Stimulated activated CD4-positive, alpha-beta T cell treated with anti-CD3 and anti-CD28 coated beads, Interleukin-15, amount 100 ng/mL, for 1 hour (primary cell): ENCODE measurements at places on chromosomes 1 and 21.

DNA sequence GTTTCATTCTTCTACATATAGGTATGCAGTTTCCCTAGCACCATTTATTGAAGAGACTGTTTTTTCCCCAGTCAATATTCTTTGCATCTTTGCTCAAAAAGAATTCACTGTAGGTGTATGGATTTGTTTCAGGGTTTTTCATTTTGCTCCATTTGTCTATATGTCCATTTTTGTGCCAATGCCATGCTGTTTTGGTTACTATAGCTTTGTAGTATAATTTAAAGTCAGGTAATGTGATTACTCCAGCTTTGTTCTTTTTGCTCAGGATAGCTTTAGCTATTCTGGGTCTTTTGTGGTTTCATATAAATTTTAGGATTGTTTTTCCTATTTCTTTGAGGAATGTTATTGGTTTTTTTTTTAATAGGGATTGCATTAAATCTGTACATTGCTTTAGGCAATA lies 15.9 kb upstream of the SMAP2 start:
- no peak for DNase-seq

DNA sequence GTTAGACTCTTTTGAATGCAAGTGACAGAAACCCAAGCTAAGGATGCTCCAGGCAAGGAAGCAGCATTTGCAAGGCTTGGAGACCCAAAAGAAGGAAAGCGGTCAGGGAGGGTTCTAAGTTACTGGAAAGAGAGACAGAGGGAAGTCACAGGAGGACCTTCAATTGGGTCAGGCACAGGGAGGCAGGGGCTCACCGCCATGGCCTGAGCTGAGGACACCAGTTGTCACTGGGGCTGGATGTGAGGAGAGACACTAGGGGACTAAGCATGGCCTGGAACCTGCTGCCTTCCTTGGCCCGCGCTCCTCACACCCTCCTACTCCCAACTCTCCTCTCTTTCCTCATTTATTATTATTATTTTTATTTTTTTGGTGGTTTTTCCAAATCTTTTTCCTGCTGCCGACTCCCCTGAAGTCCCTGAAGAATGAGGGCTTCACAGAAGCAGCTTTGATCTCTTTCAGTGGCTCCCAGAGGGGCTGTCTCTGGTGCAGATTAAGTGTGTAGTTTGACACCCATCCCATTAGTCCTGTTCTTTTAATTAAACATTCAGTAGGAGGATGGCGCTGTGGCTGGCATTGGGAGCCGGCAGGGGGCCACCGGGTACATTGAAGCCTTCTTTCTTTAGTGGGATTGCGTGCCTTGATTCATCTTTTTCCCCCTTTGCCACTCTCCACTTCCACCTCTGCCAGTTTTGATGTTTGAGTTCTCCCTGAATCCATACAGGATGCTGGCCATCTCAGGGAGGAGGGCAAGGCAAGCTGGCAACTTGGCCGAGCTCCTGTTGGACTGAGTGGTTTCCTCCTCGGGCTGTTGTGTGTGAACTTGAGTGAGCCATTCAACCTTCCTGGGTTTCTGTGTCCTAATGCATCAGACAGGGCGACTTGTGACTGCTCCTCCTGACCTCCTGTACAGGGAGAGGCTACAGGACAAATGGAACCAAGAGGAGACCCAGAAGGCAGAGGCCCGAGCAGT lies 59.3 kb downstream of the MDM4 start:
- DNase-seq = no peak

- DNase-seq = no peak
These were observed 2.6 kb upstream of the TMEM240 start for GRCh38 chr1:1542766-1543705.

DNA sequence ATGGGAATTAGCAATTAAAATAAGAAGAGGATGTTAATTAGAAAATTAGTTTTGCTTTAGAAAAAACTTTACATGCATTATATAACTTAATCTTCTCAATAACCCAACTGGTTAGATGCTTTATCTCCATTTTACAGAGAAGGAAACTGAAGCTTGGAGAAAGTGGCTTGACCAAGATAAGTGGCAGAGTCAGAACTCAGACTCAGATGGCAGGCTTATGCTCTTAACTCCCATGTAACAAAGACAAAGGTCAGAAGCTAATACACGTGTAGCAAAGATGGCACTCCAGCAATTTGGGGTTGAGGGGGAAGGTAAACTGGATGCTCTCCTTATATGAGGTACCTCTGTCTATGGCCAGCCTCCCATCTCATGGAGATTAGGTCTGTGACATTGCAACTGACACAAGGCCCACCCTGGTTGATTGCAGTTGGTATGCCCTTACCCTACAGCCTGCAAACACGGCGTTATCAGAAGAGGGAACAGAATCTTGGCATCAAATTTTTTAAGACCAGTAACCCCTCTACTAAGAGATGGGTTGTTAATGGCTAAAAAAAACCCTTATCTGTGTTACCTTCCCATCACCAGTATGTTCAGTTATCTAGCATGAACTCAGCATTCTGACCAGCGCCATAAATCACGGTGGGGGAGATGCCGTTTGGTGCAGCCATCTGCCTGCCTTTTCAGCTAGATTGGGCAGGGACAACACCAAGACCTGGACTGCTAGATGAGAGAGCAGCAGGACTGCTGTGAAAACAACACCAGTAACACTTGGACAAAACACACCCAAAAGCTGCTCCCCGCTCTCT lies 97.0 kb downstream of the UBR4 start:
- no peak for DNase-seq

- no peak for DNase-seq
These were observed 62.4 kb upstream of the DIRAS3 start for GRCh38 chr1:68112835-68113243.

- DNase-seq = no peak
These were observed 100.0 kb downstream of the SLC25A24 start for GRCh38 chr1:108100148-108100547.

DNA sequence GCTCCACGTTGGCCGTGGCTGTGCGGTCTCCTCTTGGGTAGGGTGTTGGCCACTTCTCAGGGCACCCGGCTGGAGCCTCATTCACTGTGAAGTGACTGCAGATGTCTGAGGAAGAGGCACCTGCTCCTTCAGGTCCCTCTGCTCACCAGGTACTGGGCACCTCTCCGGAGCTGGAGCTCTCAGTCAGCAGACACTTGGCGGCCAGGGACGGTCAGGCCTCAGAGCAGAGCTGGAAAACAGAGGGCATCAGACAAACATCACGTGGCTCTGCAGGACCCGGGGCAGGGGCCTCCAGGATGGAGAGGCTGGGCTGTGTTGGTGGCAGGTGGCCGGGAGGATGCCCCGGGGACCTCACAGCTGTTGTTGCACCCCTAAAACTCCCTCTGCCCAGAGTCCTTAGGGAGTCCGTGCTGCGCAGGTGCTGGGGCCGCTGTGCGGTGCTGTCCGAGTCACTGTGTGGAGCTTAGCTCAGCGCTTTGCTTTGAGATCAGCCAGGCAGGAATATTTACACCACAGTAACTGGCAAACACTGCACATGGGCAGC lies 59.7 kb downstream of the SLX9 start:
- no peak for DNase-seq

DNA sequence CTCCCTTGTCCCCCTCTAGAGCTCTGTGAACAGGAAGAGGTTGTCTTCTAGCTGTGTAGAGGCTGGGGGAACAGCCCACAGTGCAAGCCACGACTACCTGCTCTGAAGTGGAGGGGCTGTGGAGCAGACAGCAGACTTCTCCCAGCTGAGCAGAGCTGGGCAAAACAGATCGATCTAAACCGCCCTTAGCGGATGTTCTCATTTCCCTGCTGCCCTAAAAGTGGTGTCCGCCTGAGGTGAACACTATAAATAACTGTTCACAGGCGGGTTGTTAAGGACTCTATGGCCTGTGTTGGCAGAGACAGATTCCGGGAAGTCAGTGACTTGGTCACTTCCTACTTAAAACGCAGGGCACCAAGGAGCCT lies 203.2 kb downstream of the RHOU start:
- DNase-seq = no peak

- no peak for DNase-seq
These were observed 33.3 kb downstream of the HMGB4 start for GRCh38 chr1:33897092-33897725.

GRCh38 chr1:60988891-60989290 lies 93.5 kb upstream of the NFIA start:
- no peak for DNase-seq

GRCh38 chr1:216750031-216750627 lies 26.9 kb upstream of the ESRRG start:
- no peak for DNase-seq

DNA sequence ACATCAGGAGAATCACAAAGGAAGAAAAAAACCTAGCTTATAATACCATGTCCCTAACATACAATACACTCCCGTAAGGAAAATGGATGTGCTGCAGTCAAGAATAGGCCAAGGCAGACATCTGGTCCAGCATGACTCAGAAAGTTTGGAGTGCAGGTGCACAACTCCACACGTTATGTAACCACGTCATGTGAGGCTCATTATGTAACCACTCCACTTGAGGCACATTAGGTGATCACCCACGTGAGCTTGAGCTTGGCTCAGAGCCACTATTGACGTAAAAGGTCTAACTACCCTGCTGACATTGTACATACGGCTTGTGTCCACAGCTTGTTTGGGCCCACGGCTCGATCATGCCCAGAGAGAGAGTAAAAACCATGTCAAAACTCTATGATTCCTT lies 99.8 kb upstream of the C1orf21 start:
- no peak for DNase-seq

DNA sequence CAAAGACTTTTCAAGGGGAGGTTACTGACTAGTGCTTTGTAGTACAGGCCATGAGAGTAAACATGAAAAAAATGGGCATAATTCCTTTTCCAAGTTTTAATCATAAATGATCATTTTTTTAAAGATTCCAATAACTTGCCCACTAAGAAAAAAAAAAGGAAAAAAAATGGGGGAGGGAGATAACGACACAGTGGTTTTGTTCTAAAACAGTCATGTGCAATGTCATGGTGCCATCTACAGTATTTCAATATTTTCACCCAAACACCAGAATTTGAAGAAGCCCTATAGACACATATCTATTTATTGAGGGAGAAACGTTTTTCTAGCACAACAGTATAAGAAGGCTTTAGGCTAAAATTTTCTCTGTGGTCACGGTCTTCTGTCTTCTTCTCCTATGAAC lies 250.2 kb downstream of the LTN1 start:
- DNase-seq = no peak

GRCh38 chr1:16061266-16061665 lies 12.2 kb downstream of the FAM131C start:
- DNase-seq = no peak

DNA sequence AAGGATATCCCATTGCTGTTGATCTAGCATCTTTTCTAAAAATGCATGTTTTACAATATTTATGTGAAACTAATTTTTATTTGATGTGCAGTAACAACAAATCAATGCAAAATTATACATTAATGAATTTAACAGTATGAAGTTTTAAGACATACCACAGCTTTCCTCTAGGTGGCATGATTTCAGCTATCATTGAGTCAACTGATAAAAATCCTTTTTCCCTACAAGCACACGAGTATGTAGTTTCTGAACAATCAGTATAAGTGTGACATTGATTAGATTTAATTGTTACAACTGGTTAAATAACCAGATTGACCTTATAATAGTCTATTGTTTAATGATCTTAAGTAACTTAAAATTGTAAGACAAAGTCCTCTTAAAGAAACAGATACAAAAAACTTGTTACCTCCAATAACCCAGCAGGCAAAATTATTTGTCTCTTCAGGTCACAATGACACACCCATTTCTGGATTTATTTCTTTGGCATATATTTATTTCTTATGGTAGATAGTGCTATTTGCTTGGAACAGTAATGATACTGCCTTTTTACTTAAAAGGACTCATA lies 5.8 kb upstream of the TGFB2 start:
- no peak for DNase-seq

GRCh38 chr1:151327903-151328674 lies 873 bp upstream of the PI4KB start:
- DNase-seq = no peak
